IPS DF 19.7 (cell line): ENCODE measurements at places on chromosomes 2 and 18.

DNA sequence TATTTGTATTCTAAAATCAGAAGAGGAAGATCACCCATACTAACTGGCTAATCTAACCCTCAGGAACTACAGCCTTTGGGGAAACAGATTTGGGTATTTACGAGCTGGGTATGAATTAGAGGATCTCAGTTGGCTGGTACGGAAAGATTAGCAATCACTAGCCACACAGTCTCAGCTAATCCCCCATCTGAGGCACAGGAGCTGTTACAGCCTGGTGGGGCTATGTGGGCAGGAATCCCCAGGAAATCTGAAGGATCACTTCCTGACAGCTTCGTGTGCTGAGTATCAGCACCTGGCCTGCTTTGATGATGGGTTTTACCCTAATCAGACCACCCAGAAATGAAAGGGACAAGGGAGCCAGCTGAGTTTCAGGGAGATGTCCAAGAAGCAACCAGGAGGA is 206.3 kb downstream of the AFF3 start:
- DNase-seq, result no peak

- no peak for DNase-seq
Measured at GRCh38 chr2:38045811-38046210, 30.1 kb downstream of the CYP1B1 start.

- DNase-seq, result no peak
Measured at GRCh38 chr2:191521608-191522208, 156.2 kb upstream of the NABP1 start.

DNA sequence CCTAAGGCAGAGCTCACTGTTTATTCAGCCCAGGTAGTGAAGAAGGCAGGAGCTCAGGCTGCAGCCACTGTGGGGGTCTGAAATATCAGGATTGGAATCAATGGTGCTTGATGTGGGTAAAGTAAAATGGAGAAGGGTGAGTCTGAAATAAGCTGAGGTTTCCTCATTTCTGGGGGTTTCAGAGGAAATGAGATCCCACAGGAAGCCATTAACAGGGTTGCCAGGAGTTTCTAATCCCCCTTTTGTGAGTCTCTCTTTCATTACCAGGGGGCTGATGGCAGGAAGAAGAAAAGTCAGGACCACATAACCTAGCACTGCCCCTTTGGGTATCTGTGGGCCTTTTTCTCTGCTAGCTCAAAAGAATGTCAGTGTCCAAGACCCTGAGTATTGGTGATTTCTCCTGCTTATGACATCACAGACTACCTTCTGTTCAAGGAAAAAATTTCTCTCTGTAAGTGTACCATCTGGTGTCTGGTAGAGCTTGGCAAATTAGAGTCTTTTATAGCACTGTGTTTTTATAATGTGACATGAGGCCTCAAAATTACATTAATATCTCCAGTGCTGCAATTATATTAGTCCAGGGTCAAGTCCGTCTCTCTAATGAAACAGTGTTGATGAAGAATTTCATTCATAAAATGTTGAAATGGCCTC is 56.0 kb downstream of the LBH start:
- DNase-seq, result no peak

DNA sequence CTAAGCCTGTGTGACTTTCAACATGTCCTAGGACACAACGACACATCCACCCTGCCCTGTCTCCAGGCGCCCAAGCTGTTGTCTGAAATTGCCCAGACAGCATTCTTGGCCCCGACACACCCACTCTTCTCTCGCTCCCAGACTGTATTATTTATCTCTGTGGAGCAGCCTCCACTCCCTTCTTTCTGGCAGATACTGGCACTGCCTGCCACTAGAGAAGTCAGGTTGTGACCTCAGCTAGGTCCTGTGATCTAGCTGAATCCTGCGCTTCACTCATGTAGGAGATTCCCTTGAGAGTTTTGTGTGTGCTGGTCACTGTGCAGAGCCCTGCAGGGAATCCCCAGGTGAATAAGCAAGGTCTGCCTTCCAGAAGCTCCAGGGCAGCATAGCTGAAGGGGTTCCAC is 77.1 kb upstream of the TNP1 start:
- DNase-seq, result no peak

- no peak for DNase-seq
Measured at GRCh38 chr2:195038153-195038552, 618.9 kb upstream of the SLC39A10 start.

DNA sequence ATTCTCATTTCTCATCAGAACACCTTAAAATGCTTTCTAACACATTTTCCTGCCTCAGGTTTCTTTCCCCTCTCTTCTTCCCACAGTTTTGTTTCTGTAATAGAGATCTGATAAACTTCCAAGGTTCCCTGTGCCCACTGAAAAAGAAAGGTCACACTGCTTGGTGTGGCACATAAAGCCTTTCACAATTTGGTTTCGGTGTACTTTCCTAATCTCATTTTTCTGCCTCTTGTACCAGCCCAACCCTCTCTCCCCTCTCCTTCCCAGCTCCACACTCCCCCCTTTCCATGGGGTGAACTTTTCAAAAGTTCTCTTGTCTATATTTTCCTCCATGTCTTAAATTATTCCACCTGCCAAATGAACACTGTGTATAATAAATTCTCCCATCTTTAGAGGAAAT is 7.2 kb downstream of the EIF2AK3 start:
- no peak for DNase-seq

- no peak for DNase-seq
Measured at GRCh38 chr2:63242747-63243146, 192.1 kb downstream of the OTX1 start.

- no peak for DNase-seq
Measured at GRCh38 chr2:229489016-229489415, 217.9 kb upstream of the PID1 start.
